ENCODE measurements at places on chromosomes 3 and 15.

GRCh38 chr15:59649603-59650002, 7.7 kb downstream of the GTF2A2 start:
- DNase-seq: no peak

GRCh38 chr3:10353160-10353559, 32.2 kb upstream of the SEC13 start:
- no peak for DNase-seq

- no peak for DNase-seq
Measured at GRCh38 chr3:140265302-140265701, 330.3 kb downstream of the CLSTN2 start.

DNA sequence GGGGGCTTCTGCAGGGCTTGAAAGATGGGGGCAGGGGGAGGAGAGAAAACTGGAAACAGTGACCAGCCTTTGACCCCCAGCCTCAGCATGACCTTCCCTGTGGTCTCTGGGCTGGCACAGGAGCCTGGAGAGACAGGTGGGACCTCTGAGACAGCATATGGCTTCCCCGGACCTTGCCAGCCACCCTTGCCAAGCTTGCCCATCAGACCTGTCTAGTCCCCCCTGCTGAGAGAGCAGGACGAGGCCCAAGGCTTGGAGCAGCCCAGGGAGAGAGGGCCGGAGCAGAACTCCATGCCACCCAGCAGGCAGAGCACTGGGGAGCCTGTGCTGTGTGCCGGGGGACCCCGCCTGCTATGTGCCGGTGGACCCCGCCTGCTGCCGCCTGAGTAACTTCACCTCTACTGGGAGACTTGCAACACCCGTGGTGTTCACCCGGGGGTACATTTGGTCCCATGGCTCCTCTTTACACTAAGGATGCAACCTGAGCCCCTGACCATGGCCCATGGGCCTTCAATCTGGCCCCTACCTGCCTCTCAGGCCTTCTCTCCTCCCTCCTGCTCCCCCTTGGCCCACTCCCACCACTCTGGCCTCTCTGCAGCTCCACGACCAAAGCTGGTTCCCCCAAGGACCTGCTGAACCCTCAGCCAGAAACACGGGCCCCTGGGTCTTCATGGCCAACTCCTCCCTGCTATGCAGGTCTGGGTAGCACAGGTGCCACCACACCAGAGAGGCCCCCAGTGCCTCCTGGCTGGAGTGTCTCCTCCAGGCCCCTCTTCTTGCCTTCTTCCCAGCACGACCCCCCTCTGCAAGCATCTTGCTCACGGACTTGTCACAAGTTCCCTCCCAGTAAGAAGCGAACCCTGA, 21.1 kb upstream of the SLC41A3 start:
- DNase-seq: no peak

GRCh38 chr3:55546866-55547669, 60.0 kb upstream of the WNT5A start:
- DNase-seq: no peak

DNA sequence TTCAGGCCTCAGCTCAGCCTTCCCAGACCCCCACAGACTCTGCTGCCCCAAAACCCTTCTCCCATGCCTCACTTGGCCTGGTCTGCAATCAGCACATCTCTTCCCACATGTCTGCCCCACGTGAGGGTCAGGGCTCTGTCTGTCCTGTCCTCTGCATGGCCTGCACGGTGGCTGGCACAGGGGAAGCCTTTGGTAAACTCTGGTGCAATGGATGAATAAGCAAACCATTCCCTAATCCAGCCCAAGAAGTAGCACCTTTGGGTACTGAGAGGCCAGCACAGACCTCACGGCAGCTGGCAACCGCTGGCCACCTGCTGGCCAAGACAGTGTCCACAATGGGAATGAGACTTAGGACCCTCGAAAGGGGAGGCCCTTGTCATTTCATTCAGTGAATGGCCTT, 27.7 kb downstream of the ABTB1 start:
- DNase-seq: no peak

GRCh38 chr15:39833515-39833981, 50.9 kb upstream of the FSIP1 start:
- DNase-seq: no peak

GRCh38 chr3:182241766-182242488, 530.2 kb downstream of the SOX2 start:
- no peak for DNase-seq

DNA sequence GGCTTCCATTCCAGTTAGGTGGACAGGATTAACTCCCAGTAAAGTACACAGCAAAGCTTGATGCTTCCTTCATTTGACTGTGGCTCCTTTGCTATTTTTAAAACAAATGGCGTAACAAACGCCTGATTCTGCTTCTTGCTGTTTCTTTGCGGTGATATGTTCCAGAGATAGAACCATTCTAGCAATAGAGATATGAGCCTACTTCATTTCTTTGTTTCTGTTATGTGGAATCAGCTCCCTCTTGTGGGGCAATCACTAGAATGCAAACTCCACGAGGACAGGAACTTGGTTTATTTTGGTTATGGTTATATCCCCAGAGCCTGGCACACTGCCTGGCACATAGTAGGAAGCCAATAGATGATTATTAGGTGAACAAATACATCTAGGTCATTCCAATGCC, 122.6 kb upstream of the SLC6A11 start:
- DNase-seq: no peak

DNA sequence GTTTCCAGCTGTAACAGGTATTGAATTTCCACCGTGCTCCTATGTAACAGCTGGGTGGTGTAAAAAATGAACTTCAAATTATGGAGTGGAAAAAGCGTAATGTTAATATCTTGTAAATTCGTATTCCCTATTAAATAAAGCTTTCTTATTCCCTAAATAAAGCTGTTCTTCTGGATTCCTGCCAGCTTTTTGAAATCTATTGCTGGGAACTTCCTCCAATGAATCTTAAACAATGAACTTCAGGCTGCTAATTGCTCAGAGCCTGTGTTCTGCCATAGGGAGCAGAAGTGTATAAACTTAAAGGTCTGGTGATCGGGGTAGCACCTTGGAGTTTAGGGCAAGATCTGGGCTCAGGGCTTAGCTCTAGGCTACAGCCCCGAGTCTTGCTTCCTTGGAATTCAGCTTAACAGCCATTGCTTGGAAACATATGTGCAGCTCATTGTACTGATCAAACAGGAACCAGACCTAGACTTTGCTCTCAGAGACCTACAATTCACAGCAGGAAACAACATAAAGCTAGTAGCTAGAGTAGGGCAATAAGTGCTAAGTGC, 1.4 kb downstream of the ARL14 start:
- no peak for DNase-seq

- no peak for DNase-seq
Measured at GRCh38 chr3:126152901-126153694, 27.3 kb downstream of the ALDH1L1 start.

GRCh38 chr3:54714035-54714434, 213.8 kb downstream of the LRTM1 start:
- DNase-seq: no peak

- DNase-seq: no peak
Measured at GRCh38 chr3:7265736-7266135, 404.8 kb downstream of the GRM7 start.

DNA sequence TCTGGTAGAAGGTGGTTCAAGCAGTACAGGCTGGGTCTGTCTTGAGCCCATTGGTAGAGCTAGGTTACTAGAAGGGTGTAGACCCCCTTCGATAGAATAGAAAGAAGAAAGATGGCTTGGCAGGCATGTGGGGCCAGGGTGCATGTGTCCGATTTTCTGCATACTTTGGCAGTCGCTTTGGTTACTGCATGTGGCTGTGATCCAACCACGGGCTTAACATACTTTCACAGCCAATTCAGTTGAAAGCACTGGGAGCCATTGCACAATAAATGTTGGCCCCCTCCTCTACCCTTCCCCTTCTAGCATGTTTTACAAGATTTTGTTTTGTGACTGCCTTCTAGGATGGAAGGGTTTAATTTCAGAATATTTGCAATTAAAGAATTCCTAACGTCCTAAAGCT, 7.2 kb downstream of the ARID3B start:
- DNase-seq: no peak

DNA sequence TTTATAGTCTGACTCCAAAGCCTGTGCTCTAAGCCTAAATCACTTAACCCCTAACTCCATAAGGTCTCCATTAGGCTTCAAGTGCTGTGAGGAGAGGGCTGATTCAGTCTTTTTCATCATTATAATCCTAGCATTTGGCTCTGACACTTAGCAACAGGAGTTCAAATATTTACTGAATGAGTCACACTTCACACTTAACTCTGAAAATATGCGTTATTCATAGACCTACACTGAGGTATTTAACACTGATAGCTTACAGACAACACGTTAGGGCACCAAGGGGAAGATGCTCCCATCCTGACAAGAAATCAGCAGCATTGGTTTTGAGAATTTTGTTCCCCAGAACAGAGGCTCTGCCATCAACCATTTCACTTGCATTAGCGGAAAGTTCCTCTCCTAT, 53.5 kb downstream of the MSL2 start:
- no peak for DNase-seq

- no peak for DNase-seq
Measured at GRCh38 chr15:50049871-50050270, 69.2 kb downstream of the ATP8B4 start.
